Liver (tissue), 10 donors: ENCODE measurements at places on chromosomes 11 and 22. TPM values are rescaled to one million over a fixed set of nuclear protein-coding genes. Genes with fewer than 3 reads are reported as not detected.

GRCh38 chr11:88535916-88536547 lies 198.5 kb upstream of the CTSC start:
- peaks cover 2% of the 10 kb centered on the region for H3K4me1 ChIP-seq
- H3K36me3 ChIP-seq = no peaks in the 10 kb centered on the region
- H3K27me3 ChIP-seq = no peaks in the 10 kb centered on the region
- H3K27ac ChIP-seq = no peak overlapping the region

DNA sequence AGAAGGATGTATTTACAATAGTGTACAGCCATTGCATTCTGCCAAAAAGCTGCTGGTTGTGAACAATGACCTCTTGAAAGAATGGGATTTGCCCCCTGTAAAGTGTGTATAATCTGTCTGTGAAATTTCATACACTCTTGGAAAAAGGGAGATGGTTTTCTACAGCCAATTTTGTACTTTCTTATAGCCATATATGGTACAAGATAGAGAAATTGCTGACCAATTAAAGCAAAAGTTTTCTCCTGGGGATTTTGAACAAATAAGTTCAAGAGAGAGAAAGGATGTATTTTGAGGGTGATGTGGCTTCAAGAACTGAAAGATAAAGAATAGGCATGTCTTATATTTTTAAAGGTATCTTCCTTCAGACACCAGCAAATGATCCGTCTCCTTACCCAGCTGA lies 211.0 kb downstream of the NAV2 start:
- no peak for DNase-seq
- no peaks in the 10 kb centered on the region for H3K27me3 ChIP-seq
- no peak overlapping the region for H3K27ac ChIP-seq

DNA sequence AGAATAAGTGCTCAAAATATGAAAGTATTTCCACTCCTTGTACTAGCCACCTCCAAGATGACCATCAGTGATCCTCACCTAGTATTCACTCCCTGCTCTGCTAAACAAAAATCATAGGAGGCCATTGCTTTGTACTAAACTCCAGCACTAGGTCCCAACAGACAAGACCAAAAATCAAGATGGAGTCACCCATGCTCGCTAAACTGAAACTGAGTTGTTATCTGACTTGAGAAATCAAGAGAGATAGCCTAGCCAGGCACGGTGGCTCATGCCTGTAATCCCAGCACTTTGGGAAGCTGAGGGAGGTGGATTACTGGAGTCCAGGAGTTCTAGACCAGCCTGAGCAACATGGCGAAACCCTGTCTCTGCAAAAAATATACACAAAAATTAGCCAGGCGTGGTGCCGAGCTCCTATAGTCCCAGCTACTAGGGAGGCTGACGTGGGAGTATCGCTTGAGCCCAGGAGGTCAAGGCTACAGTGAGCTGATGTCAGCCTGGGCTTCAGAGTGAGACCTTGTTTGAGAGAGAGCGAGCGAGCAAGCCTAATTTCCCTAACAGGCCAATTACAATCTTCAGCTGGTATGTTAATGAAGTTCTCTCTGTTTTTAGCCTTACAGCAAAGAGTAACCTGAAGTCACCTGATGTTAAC lies 9.3 kb downstream of the SEC14L6 start:
- H3K27me3 ChIP-seq = no peaks in the 10 kb centered on the region
- H3K36me3 ChIP-seq = no peaks in the 10 kb centered on the region
- no peak overlapping the region for H3K27ac ChIP-seq
- DNase-seq = no peak

APOA4 gene
- total RNA-seq = 0.89 TPM
